ENCODE measurements at places on chromosomes 7 and 10.

- peak; percentile 81 for DNase-seq
These were observed 48.7 kb downstream of the PODXL start for GRCh38 chr7:131507592-131508331.

DNA sequence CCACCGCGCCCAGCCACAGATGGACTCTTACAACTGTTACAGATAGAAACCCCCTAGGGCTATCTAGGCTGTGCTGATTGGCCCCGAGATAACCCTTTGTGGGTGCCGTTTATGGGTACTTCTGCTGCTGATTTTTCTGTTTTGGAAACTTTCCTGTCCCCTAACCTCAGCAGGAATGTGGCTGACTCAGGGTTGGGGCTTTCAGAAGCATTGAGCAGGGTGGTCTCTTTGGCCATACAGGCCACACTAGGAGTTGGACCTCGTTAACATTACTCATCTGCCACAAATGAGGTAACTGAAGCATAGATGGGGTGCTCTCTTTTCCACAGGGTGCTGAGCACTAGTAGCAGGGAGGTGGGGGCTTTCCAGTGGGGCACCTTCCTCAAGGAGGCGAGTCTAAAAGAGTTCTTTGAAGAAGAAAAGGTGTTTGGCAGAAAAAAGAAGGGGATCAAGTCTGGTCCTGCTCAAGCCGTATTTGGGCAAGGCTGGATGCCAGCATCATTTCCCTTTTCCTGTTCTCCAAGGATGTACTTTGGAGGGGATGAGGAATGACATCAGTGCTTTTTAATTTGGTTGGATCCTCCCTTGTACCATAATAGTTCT is 6.4 kb downstream of the ZSCAN25 start:
- DNase-seq = no peak

DNA sequence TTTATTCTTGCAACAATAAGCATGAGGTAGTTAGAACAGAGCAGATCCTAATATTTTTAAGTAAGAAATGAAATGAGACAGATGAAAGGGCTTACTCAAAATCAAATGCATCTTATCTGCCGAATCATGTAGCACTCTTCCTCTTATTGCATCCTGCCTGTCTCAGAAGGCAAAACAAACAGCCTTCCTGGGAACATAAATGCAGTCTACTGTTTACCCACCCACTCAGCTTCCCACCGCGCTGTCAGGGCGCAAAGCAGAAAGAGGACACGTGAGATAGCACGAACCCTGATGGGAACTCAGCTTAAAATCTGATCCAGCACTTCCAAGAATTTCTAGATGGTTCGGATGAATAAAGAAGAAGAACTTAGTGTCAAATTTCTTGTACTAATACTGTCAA is 114.4 kb upstream of the CDK1 start:
- DNase-seq = no peak

DNA sequence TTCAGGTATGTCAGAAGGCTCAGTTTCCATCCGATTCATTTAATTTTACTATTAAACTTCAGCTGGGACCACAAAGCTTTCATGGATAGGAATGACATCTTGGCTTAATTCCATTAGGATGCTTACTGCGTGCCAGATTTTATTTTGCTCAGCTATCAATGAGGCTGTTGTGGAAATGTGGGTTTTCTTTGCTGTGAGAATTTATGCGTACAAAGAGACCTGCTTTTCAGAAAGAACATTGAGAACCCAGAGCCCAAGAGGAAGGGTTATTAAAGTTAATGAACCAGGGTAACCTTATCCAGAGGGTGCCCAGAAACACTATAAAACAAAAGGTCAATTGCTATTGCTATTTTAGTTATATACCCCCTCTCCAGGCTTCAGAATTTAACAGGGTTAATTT is 98.3 kb downstream of the MKLN1 start:
- no peak for DNase-seq
